ENCODE measurements at places on chromosomes 1 and 21. TPM values are rescaled to one million over a fixed set of nuclear protein-coding genes. Genes with fewer than 3 reads are reported as not detected.

GRCh38 chr1:22078133-22078532 lies 25.6 kb downstream of the CDC42 start:
- DNase-seq, result no peak

GRCh38 chr21:44364151-44365053 lies 11.0 kb downstream of the TRPM2 start:
- no peak for DNase-seq

DNA sequence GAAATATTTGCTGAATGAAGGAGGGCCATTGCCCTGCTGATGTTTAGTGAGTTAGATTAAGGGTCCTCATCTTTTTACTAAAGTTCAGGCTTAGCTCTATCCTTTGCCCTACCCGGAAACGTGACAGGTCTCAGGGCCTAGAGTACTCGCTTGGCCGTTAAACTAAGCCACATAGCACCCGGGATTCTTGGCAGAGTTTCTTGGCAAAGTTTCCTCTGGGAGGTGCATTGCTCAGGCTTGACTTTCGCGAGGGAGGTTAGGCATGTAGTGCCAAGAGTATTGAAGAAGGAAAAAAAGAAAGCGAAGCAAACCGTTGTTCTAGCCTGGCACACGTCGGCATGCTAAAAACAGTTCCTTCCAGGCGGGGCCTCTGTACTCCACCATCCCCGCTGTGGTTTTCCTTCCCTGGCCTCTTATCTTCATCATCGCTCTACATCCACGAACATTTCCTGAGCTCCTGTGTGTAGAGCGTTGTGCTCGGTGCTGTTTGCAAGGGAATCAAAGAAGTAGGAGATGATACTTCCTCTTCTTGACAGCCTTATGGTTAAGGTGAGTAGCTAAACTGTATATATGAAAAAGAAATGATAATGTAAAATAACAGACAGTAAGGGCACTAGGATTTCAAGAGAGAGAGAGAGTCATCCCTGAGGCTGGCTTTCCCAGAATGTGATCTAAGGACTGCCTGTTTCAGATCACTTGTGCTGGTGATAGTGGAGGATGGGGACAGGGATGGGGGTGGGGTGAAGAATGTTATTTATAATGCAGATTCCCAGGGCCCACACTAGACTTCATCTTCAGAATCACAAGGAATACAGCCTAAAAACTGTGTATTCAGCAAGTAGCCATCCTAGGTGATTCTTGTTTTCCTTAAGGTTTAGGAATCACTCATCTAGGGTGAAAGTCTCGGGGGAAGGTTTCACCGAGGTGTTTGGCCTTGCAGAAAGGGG lies 18.8 kb downstream of the RNF220 start:
- peak; percentile 91 for DNase-seq

- DNase-seq, result peak; percentile 29
Observed at GRCh38 chr1:162627662-162628296, 4.5 kb upstream of the DDR2 start.

DNA sequence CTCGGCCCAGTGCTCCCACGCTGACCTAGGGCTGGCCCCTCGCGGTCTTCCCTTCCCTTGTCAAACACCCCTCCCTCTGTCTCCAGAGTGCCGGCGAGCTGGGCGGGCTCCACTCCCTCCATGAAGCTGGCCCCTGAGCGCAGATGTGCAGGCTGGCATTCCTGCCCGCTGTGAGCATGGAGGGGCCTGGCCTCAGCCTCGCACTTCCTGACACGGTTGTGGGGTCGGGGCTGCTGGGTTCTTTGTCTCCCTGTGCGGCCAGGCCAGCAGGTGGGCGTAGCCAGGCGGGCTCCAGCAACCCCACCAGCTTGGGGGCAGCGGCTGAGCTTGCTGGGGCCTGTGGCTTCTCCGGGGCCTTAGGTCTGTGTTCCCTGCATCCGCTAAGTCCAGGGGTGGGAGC lies 14.2 kb upstream of the PEX10 start:
- DNase-seq, result no peak

- DNase-seq, result peak; percentile 38
Observed at GRCh38 chr1:54287801-54288211, 87.8 kb downstream of the MRPL37 start.

Gene PPFIA4
- 0.27 TPM for total RNA-seq

Gene LIN28A
- not detected for total RNA-seq

All from H4 (cell line).